ENCODE measurements at places on chromosomes 5 and 9. TPM values are rescaled to one million over a fixed set of nuclear protein-coding genes. Genes with fewer than 3 reads are reported as not detected.
A peak's percentile ranks its signal among the peaks of the same experiment; 100 is the strongest.

The EGFLAM gene
- not detected for total RNA-seq

- DNase-seq, result peak; percentile 21
These were observed 110.5 kb upstream of the CDKN2B start for GRCh38 chr9:22119522-22120158.

- no peak for DNase-seq
These were observed 20.4 kb downstream of the PRLR start for GRCh38 chr5:35209862-35210261.

GRCh38 chr5:6783787-6784186 is 70.6 kb downstream of the TENT4A start:
- no peak for DNase-seq

GRCh38 chr9:23413541-23413940 is 412.5 kb downstream of the ELAVL2 start:
- DNase-seq, result no peak

The GPX8 gene
- 25.9 TPM for total RNA-seq

GRCh38 chr5:176934309-176934930 is 35.3 kb upstream of the HK3 start:
- DNase-seq, result no peak

DNA sequence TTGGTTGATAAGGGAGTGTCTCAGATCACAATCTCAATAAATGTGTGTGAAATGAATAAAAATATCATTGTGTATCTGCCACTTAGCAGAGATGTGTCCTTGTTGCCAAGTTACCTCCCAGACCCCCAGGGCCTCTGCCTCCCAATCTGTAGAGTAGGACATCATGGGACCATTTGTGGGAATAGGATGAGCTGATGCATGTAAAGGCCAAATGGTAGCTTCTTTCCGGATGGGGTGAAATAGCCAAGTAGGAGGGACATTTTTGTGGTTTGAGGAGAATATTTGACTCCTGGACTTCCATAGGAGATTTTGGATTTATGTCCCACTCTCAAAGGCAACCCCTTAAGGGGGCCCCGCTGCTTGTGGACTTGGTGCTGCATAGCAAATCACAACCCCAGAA is 82.6 kb upstream of the HRH2 start:
- no peak for DNase-seq

GRCh38 chr9:137761793-137762192 is 115.8 kb upstream of the CACNA1B start:
- no peak for DNase-seq

DNA sequence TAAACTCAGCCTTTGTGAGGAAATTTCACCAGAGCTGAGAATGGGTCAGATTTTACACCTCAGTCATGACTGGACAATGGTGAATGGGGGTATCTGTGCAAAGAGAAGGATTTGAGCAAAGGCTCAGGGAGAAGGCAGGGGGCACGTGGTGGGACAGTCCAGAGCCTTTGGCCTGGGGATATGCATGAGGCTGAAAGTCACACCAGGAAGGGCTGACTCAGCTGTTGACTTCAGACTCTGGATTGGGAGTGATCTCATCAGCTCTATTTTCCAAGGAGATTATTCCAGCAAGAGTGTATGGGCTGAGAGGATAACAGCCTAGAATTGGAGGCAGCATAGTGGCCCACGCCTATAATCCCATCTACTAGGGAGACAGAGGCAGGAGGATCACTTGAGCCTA is 53.6 kb downstream of the SAXO1 start:
- no peak for DNase-seq

DNA sequence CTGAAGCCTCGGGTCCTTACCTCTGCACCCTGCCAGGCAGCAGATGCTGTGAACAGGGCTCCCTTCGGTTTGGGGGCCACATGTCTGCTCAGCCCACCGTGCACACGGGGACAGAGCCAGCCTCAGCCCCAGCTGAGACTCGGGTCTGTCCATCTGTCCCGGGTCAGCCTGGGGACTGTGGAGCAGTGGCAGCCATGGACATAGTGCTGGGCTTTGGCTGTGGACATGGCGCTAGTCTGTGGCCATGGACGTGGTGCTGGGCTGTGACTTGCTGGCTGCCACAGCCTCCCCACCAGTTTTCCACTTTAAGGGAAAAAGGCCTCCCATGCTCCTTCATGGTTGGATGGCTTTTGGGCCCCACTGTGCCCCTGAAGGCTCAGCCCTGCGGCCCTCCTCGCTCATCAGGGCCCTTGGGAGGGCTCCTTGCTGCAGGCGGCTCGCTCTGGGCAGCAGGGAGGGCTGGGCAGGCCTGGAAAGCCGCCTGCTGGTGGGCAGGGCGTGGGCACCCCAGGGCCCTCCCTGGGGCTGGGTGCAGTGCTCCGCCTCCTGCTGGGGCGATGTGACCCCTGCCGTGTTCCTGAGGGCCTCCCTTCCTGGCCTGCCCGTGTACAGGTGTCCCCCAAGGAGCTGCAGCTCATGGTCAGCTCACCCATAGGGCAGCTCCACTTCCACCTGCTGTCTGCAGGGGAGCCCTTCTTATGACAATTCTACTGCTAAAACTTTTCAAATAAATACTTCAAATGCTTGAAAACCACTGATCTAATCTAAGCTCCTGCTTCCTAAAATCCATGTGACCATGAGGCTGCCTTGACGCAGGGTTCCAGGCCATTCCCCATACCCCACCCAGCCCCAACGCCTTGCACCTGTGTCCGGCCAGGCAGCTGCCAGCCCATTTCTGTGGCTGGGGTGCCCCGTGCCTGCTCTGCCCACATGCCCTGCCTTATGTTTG is 112.1 kb upstream of the LMX1B start:
- no peak for DNase-seq

- no peak for DNase-seq
These were observed 633.8 kb downstream of the SEMA5A start for GRCh38 chr5:8912106-8912505.

The SLCO6A1 gene
- total RNA-seq, result not detected

- no peak for DNase-seq
These were observed 5.2 kb upstream of the LMX1B start for GRCh38 chr9:126608551-126608950.

GRCh38 chr5:2757563-2758351 is 6.3 kb upstream of the IRX2 start:
- no peak for DNase-seq

The CCDC192 gene
- total RNA-seq, result 2.5 TPM

- peak; percentile 0 for DNase-seq
These were observed 466.9 kb downstream of the DMRTA1 start for GRCh38 chr9:22913518-22913917.

GRCh38 chr9:70398145-70398556 is 16.3 kb downstream of the KLF9 start:
- DNase-seq, result no peak
